ENCODE measurements at places on chromosomes 2 and 18.

- DNase-seq: no peak
Observed at GRCh38 chr18:48824231-48824970, 126.4 kb downstream of the SMAD7 start.

- DNase-seq: no peak
Observed at GRCh38 chr2:100527440-100528015, 35.3 kb upstream of the PDCL3 start.

GRCh38 chr2:134375935-134376334, 122.1 kb downstream of the MGAT5 start:
- DNase-seq: peak; percentile 62

- no peak for DNase-seq
Observed at GRCh38 chr18:50806208-50806616, 13.6 kb downstream of the MRO start.

DNA sequence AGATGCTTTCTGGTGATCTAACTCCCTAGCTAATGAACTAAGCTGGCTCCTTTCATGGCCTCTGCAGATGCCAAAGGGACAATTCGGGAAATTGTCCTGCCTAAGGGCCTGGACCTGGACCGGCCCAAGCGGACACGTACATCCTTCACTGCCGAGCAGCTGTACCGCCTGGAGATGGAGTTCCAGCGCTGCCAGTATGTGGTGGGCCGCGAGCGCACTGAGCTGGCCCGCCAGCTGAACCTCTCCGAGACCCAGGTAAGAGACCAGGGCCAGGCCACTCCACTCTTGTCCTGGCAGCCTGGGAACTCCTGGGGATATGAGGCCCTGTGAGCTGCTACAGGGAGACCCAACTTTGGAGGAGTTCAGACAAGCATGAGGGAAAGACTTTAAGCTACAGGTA, 14.7 kb upstream of the ATP6V1B1 start:
- DNase-seq: no peak

- DNase-seq: no peak
Observed at GRCh38 chr18:55228191-55228590, 268.9 kb upstream of the CCDC68 start.

GRCh38 chr2:109124982-109125592, 3.9 kb upstream of the SH3RF3 start:
- no peak for DNase-seq

DNA sequence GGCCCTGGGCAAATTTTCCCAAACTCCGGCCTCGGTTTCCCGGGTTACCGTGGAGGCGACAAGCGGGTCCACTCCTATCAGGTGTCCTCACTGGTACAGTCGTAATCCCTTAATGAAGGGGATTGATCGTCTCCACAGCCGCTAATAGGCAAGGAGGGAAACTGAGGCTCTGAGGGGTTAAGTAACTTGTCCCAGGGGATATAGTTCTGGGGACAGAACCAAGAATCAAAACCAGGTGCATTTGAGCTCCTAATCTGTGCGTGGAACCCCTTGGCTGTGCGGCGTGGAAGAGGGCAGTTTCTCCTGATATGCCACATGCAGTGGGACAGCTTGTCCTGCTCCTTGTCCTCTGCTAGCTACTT, 157.2 kb downstream of the CYRIA start:
- no peak for DNase-seq

DNA sequence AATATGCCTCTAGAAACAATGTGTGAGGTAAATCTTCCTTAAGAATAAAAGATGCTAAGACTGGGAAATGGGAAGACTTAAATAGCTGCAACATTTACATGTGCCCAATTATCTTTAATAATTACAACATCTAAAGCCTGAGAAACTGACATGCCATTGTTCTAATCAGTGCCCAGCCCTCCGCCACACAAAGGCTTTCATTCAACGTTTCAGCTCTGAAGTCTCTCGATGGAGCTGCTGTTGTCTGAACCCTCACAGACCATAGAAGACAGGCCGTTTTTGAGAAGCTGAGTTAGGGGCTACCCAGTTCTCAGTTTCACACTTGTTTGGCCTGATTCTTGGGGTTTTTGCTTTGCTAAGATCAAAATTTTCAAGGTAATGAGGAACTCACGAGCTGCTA, 315.4 kb upstream of the CHST9 start:
- DNase-seq: no peak

DNA sequence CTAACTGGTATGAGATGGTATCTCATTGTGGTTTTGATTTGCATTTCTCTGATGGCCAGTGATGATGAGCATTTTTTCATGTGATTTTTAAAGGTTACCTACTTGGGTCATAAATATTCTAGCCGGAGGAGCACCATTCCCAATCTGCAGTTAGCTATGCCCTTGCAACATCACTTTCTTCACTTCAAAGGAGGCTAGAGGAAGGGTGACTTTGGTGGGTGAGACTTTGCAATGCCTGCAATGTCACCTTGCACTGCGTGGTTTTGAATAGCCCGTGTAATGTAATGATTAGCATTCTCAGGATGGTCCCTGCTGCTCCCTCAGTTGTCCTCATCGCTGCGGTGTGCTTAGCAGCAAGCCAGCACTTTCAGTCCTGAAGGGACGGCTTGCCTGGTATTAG, 56.1 kb upstream of the CHRNA1 start:
- no peak for DNase-seq

DNA sequence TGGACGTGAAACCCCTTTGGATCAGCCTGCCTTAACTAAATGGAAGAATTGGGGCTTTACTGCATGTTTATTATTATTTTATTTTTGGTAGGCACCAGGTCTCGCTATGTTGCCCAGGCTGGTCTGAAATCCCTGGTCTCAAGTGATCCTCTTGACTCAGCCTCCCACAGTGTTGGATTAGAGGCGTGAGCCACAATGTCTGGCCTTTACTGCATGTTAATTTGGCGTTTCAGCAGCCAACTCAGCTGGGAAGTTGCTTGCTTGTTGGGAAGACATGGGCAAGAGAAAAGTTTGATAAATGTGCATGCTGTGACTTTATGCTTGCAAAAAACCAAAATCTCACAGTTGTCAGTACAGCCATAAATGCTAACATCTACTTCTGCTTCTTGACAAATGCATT, 105.1 kb downstream of the FMNL2 start:
- no peak for DNase-seq

- peak; percentile 59 for DNase-seq
Observed at GRCh38 chr2:196944570-196944969, 18.1 kb upstream of the PGAP1 start.

GRCh38 chr2:231617059-231617926, 24.6 kb downstream of the TEX44 start:
- DNase-seq: peak; percentile 3

GRCh38 chr2:88932686-88933085, 241.2 kb downstream of the RPIA start:
- DNase-seq: no peak

DNA sequence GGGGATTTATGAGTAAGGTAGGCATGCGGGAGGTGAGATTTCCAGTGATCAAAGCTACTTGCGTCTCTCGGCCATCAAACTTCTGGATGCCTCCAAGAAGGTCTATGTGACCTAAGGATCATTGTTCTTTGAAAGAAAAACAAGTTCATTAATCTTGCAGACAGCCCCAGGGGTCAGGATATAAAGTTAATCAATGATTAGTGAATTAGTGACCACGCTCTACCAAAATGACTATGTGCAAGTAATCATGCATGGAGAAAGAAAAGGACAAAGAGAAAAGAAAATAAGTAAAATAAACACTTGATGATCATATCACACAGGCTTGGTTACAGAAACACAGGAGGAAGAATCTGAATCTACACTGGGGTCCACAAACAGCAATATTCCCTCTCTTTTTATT, 42.5 kb upstream of the BCL11A start:
- no peak for DNase-seq

- peak; percentile 45 for DNase-seq
Observed at GRCh38 chr18:44834867-44835469, 154.3 kb downstream of the SETBP1 start.

DNA sequence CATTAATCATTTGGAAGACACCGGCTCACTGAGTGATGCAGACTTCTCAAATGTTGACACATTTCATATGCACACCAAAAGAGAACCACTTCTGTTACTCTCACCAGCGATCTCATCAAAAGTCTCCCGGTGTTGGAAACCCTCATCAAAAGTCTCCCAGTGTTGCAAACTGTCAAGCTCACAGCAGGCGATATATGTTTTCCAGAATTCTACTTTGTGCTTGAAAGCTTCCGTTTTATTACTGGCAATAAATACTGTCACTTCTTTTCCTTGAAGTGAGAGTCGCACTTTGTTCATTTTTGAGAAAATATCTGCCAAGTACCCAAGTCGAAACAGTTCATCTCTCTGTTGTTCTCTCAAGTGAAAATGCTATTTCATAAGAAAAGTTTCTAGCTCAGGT, 20.5 kb downstream of the MLPH start:
- DNase-seq: no peak

GRCh38 chr2:63827749-63828148, 13.9 kb upstream of the UGP2 start:
- DNase-seq: no peak

GRCh38 chr2:197296835-197297234, 13.7 kb downstream of the ANKRD44 start:
- DNase-seq: no peak

- DNase-seq: no peak
Observed at GRCh38 chr2:241456546-241456945, 51.8 kb downstream of the STK25 start.

- no peak for DNase-seq
Observed at GRCh38 chr2:40103590-40103989, 324.5 kb upstream of the THUMPD2 start.

GRCh38 chr18:34049511-34049910, 175.2 kb downstream of the NOL4 start:
- peak; percentile 79 for DNase-seq

DNA sequence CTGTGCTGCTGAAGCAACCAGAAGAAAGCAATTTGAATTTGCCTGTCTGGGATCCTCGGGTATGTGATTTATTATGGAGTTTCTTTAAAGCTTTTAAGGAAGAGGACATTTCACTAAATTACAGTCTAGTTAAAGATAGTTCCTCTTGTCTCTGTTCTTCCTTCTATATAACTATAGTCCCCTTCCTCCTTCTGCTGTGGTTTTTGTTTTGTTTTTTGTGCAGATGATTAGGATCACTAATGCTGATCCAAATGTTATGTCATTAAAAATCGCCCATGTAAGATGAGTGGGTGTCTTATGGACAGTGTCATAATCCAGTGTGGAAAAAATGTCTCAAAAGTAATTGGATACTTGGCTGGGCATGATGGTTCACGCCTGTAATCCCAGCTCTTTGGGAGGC, 24.7 kb downstream of the PAPOLG start:
- DNase-seq: no peak

DNA sequence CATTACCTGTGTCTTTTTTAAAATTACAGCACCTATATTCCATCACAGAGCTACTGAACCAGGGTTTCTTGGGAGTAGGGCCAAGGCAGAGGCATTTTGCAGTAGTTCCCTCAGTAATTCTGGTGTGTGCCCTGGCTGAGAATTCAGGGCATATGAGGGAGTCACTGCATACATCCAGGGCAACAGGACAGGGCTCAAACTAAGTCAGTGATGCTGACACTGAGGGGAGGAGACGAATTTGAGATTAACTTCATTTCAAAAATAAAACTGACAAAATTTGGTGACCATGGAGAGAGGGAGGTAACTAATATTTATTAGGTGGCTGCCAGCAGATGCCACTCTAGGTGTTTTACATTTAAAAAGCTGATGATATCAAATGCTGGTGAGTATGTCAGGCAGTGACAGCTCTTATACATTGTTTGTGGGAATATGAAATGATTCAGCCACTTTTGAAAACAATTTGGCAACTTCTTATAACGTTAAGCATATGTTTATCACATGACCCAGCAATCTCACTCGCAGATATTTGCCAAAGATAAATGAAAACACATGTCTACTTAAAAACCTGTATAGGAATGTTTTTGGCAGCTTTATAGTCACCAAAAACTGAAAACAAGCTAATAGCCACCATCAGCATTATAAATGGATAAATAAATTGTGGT, 20.3 kb downstream of the STRADB start:
- DNase-seq: no peak
